ENCODE measurements at places on chromosomes 12 and 14.
A peak's percentile ranks its signal among the peaks of the same experiment; 100 is the strongest.

DNA sequence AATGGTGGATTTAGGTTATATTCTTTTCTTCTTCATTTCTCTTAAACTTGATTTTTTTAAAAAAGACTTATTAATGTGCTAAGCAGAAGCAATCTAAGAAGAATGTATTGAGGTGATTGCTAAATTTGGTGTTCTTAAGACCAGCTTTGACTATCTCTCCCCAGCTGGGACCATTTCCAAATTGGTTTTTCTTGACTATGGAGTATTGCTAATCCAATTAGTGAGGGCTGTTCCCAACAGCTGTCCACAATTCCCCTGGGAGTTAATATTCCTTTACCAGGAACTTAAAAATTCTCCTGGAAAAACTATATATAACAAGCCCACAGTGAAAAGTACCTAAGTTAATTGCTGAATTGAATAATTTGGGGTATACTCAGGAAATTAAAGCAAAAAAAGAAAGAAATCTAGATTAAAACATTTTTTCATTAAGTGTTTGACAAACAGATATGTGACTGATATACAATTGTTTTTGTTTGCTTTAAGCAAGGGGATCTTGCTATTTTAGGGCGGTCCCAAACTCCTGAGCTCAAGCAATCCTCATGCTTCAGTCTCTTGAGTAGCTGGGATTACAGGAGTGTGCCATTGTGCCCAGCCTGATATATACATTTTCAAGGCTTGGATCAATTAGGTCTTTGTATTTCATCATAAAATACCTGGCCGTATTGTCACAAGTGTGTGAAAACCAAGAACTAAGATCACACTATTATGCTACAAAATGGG is 105.0 kb downstream of the FAR2 start:
- peak; percentile 79 for DNase-seq

GRCh38 chr12:113886721-113887120 is 79.4 kb downstream of the RBM19 start:
- no peak for DNase-seq

GRCh38 chr12:85836197-85837090 is at the start of gene RASSF9:
TSS of gene RASSF9 (minus strand) at chr12:85836409. CDS start at chr12:85836201, 208 bp downstream.
- no peak for DNase-seq

DNA sequence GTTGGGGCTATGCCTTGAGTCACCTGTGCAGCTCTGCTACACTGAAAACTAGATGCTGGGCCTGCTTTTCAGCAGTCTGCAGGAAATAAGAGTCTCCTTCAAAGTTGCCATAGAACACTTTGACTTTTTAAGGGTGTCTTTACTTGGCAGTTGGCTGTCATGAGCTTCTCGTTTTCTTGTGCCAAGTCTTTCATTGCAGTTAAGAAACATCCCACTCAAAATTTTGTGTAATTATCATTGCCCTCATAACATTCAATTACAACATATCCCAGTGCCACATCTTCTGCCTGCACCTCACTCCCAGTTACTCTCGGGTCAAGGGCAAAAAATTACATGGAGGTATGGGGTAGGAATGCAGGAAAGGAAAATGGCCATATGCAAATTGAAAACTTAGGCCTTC is 29.1 kb downstream of the GPR65 start:
- DNase-seq, result no peak

DNA sequence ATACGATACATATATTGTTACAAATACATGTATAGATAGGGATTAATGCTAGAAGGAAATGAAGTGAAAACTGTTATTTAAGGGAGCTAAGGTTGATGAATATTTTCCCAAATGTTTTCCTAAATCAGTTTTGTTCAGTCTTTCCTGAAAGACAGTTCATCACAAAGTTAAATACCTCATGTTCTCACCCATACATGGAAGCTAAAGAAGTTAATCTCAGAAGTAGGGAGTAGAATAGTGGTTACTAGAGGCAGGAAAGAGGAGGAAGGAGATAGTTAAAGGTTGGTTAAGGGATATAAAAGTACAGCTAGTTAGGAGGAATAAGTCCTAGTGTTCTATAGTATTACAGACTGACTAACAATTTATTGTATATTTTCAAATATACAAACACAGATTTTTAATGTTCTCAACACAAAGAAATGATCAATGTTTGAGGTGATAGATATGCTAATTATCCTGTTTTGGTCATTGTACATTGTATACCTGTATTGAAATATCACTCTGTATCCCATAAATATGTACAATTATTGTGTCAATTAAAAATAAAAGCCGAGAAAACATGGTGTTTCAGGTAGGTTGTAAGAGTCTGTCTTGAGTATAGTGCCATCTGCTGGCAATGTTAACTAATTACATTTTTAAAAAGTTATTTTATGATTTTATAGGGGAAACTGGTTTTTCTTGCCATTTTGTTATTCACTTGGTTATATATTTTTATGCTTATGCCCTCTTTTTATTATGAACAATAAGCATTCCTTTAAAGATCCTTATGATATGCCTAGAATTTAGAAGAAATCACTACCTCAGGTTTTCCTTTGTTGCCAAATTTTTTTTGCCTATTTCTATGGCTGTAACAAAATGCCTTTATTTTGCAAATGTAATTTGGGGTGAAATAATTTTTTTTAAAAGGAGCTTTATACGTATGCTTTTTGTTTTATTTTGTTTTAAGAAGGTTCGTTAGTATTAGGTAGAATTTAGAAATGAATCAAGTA is 26.9 kb downstream of the ZDHHC17 start:
- peak; percentile 22 for DNase-seq
